GM04503 (cell line): ENCODE measurements at places on chromosomes 3 and 15.

GRCh38 chr3:189598530-189599225 is 32.5 kb upstream of the TP63 start:
- DNase-seq: no peak

GRCh38 chr3:15300323-15301078 is 31.9 kb downstream of the SH3BP5 start:
- peak; percentile 44 for DNase-seq

GRCh38 chr15:69610858-69611257 is 158.2 kb downstream of the RPLP1 start:
- no peak for DNase-seq

DNA sequence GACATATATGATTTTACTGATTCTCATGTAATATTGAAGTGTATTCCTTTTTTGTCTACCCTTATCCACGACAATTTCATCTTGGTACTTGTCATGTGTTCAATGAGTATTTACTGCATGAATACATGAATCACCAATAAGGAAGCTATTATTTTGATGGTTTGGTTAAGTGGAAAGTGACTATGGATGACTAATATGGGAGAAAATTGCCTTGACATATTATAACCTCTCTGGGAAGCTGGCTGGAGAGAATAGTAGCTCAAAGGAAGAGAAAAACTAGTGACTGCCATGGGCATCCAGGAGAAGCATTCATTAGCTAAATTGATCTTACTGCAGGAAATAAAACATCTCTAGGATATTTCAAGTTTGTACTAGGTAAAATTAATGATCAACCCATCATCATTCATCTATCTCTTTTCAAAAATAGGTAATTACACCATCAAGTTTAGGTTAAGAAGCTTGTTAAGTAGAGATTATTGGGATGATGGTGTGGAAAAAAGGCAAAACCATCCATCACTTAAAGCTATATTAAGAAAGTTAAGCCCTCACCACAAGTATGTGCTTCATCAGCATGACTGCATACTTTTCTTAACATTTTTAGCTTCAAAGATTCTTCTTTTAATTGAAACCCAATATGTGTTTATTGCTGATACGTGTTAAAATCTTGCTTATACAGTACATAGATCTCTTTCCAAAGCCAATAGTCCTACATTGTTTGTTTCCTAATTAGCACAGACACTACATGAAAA is 455.2 kb upstream of the ARPP21 start:
- DNase-seq: no peak

DNA sequence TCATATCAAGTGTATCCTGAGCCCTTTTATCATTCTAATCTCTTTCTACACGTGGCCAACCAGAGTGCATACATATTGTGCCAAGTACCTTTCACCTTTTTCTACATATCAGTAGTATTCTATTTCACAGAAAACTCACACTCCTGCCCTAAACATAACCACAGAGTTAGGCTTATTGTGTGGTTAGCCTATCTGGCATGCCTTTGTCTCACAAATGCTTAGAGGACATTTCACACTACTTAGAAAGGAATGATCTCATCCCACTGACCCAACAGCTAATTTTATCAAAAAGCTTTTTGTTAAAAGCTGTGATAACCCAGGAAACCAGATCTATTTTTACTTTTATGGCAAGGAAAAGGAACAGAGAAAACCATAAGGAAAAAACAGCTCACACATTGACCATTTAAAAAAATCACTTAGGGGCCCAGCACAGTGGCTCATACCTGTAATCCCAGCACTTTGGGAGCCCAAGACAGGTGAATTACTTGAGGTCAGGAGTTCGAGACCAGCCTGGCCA is 17.8 kb upstream of the MAP4 start:
- peak; percentile 65 for DNase-seq

DNA sequence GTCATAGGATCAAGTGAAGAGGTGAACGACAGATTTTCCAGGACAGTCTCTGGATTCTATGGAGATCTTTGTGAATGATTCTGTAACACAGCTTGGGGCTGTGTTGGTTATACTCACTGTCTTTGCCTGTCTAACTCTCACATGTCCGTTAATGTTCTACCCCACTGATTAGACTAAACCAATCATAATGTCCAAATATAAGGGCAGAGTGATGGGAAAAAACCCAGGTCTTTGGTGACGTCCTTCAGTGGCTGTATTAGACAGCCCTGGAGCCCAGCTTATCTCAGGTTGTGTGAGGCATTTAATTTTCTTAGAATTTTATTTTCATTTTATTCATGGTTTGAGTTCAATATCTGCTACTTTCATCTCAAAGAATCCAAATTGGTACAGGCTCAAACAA is 59.3 kb upstream of the TRA2B start:
- DNase-seq: no peak

DNA sequence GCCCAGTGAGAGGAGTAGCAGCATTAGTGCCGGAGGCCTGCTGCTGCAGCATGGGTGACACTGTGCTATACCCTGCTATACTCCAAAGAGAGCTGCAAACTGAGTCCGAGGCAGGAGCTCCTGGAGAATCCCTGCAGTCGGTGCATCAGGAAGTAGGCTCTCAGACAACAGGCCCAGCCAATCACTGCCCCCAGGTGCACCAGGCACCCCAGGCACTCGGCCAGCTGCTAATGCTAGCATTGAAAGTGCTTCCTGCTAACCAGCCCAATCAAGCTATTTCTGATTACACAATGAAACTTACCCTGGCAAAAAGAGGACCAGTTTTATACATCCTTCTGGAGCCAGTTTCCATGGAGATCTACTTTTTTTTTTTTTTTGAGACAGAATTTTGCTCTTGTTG is 45.6 kb upstream of the IREB2 start:
- DNase-seq: no peak

GRCh38 chr15:60594071-60594470 is 115.1 kb upstream of the ICE2 start:
- no peak for DNase-seq

- DNase-seq: no peak
These were observed 534.1 kb upstream of the KCNMB2 start for GRCh38 chr3:178002113-178002512.

GRCh38 chr15:64856429-64857145 is 14.9 kb downstream of the PLEKHO2 start:
- DNase-seq: no peak

GRCh38 chr15:72169921-72170611 is 27.5 kb downstream of the GRAMD2A start:
- DNase-seq: no peak

GRCh38 chr15:67915461-67916374 is 75.9 kb upstream of the RNU6-1 start:
- DNase-seq: no peak

DNA sequence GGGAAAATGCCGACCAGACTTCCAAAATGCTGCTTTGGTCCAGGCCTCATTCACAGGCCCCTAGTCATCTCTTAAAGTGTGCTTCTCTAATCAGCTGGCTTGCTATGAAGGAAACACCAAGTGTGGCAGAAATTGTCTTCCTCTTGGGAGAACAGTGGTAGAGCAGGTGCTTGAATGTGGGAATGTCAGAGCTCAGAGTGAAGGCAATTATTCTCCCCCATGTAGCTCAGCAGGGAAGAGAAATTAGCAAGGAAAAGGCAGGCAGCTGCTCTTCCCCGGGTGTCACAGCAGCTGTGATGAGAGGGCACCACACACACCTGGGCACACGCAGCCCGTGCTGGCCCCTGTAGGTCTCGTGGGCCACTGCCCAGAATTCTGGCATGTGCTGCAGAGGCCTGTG is 358.5 kb downstream of the WDR72 start:
- DNase-seq: no peak

- DNase-seq: no peak
These were observed 21.5 kb downstream of the CA12 start for GRCh38 chr15:63360170-63360569.

DNA sequence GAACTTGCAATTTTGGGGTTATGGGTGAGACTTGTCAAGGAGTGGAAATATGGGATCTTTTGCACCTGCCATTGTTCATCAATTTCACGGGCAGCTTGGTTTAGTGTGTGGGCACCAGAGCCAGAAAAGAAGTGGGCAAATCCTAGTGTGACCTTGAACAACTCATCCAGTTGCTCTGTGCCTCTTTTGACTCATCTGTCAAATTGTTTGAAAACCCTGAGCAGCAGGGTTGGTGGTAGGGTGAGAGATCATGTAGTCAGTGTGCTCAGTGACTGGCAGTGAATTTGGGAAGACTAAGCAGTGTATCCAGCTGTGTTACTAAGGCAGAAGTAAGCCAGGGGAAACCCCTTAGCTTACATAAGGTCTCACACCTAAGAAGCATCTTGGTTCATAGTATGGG is 293.0 kb upstream of the TRIM42 start:
- DNase-seq: no peak

DNA sequence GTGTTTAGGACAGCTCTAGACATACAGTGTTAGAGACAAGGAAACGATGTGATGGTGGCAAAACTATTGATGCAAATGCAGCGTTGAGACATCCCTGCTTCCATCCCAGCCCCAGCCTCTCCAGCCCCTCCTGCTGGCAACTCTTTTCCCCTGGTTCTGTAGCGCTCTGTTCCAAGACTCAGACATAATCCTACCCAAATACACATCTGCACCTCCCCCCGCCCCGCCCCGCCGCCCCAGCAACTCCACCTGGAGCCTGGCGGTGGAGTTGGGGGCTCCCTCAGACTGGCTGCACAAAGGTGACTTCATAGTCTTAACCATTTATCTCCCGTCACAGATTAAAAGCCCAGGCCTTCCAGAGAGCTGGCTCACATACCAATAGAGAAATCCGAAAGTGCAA is 7.2 kb upstream of the SEC22A start:
- no peak for DNase-seq

DNA sequence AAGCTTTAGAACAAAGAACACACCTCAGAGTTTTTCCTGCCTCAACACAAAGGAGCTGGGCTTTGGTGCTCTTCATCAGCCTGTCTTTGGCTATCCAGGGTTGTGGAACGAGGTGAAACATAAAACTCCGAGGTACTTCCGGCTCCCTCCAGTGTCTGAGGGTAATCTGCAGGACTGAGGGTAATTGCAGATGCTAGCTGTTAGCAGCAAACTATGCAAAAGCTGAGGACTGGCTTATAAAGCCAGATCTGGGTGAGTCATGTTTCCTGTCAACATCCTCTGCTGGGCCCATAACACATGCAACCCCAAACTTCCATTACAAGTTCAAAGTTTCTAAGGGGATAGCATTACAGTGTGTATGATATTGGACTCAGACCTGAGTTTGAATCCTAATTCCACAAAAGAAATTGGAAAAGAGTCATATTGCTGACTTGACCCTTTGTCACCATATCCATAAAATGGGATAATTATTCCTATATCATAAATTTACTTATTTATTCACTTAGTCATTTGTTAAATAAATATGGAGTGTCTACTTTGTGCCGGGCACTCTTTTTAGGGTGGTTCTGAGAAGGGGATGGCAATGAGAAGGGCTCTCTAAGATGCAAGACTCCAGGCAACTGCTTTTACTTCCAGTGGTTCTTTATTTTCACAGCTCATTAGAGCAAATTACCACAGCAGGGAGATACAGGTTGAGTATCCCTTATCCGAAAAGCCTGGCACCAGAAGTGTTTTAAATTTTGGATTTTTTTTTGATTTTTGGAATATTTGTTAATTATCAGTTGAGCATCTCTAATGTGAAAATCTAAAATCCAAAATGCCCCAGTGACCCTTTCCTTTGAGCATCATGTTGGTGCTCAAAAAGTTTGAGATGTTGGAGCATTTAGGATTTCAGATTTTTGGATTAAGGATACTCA is 9.5 kb upstream of the TRIM69 start:
- peak; percentile 83 for DNase-seq

GRCh38 chr3:14842277-14842676 is 23.5 kb downstream of the FGD5 start:
- no peak for DNase-seq

GRCh38 chr3:170499562-170500156 is 81.0 kb downstream of the CLDN11 start:
- no peak for DNase-seq

GRCh38 chr3:87288446-87288845 is 12.1 kb upstream of the POU1F1 start:
- DNase-seq: no peak

- DNase-seq: no peak
These were observed 149.5 kb downstream of the TP63 start for GRCh38 chr3:189780546-189781270.

GRCh38 chr3:169310184-169310939 is 353.1 kb downstream of the MECOM start:
- DNase-seq: no peak
